ENCODE measurements at places on chromosomes 2 and 18.

- no peak for DNase-seq
Measured at GRCh38 chr2:84817239-84817655, 63.6 kb downstream of the TRABD2A start.

DNA sequence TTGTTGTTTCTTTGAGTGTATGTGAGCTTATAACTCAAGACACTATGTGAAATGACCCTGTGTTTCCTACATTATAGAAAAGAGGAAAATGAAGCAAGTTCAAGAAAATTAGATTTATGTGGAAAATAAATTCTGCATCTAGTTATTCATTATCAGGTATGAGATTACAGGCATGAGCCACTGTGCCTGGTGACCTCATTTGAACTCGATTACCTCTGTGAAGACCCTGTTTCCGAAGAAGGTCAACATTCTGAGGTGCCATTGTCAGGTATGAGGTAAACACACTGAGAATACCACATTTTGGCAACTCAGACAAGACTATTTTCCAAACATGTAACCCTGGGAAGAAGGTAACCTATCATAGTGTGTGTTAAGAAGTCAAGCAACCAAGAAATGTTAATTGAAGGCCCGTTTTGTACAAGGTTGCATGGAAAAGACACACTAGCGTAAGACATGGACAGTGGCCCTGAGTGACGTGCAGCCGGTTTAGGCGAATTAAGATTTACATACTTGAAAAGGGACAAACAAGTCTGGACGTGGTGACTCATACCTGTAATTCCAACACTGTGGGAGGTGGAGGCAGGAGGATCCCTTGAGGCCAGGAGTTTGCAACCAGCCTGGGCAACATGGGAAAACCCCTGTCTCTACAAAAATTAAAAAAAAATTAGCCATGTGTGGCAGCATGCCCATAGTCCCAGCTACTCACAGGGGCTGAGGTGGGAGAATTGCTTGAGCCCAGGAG is 186.6 kb downstream of the NEDD4L start:
- DNase-seq: no peak

- DNase-seq: no peak
Measured at GRCh38 chr2:157327200-157327599, 1.6 kb upstream of the ERMN start.

DNA sequence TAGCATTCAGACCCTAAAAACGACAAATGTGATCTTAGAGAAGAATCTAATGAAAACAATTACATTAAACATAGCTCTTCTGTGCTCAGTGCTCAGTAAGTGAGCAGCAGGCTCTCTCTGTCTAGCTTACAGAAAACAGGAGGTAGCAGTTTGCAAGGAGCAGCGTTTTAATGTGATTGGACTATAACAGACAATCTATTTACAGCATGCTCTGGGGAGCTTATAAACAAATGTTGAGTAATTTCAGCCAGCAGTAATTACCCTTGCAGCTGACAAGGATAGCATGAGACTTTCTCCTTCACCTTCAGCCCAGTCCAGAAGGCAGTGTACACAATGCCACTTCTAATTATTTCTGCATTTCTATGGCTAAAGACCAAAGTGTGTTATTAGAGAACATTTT is 270.4 kb downstream of the FIGN start:
- DNase-seq: no peak

DNA sequence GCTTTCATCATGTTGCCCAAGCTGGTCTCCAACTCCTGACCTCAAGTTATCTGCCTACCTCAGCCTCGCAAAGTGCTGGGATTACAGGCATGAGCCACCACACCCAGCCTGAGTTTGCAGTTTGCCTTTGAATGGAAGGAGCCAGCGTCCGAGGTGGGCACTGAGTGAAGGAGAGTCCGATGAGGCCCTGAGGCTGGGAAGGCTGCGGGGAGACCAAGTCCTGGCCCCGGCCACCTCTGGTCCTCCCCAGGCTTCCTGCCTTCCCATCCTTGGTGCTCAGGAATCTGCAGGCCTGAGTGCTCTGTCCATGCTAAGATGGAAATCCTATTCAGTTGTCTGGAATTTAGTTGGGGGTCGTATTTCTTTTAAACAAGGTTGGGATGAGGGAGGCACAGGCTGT is 82.9 kb downstream of the SMIM21 start:
- no peak for DNase-seq

GRCh38 chr18:79068341-79068936 is 755 bp upstream of the ATP9B start:
- no peak for DNase-seq

DNA sequence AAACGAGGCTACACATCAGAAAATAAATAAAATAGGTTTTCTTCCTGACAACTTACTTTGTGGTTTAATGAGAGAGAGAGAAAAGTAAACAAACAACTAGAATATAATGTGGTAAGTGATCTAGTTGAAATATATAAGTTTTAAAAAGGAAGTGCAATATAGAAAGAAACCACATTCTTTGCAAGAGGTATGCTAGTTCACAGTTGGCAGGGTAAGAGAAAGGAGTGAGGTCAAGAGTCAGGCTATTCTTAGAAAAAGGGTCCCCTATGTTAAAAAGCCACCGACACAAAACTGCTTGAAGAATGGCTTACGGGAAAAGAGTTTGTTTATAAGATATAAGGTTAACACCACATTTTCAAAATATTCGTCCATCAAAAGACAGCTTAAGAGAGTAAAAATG is 462.1 kb downstream of the ERBB4 start:
- no peak for DNase-seq

- DNase-seq: no peak
Measured at GRCh38 chr2:37648331-37649011, 23.0 kb downstream of the CDC42EP3 start.

- DNase-seq: no peak
Measured at GRCh38 chr2:156338578-156338977, 6.1 kb upstream of the NR4A2 start.

DNA sequence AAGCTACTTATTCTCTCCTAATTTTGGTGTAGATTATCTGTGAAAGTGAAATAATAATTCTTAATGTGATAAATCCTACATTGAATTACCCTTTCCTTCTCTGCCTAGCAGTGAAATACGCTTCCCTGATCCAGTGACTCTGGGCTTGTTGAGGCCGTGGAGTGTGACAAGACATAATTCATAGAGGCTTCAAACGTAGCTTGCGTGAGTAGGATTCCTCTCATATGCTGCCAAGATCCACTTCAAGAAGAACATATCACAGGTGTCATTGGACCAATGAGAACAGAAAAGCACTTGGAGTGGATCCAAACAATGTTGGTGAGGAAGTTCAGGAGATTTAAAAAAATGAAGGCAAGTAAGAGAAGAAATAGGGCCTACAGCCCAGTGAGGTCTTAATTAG is 221.3 kb upstream of the TMEFF2 start:
- no peak for DNase-seq

GRCh38 chr2:120768112-120769048 is 32.7 kb downstream of the GLI2 start:
- DNase-seq: no peak

DNA sequence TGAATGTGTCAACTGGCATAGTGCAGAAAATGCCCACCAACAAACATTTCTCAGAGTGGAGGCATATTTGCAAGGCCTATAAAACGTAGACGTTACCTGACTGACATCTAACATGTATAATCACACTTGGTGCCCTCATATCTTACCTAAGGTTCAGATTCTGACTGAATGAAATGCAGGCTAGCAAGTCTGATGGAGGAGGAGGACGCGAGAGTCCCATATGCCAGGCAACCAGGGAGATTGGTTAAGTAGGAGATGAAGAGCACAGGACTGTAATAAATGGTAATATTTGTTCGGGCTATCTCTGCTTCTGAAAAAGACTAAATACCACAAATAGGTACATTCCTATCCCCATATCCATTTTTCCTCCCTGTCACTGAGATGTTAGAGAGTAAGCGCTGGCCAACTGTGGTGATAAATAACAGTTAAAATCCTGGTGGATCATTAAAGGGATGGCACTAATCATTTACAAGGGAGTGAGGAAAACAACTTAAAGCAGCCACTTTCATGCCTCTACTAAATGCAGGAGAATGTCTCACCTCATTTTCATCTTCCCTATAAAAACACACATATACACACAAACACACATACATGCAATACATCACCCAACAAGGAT is 217.2 kb downstream of the TMEM163 start:
- no peak for DNase-seq

- DNase-seq: no peak
Measured at GRCh38 chr2:134527381-134527780, 191.4 kb downstream of the TMEM163 start.

DNA sequence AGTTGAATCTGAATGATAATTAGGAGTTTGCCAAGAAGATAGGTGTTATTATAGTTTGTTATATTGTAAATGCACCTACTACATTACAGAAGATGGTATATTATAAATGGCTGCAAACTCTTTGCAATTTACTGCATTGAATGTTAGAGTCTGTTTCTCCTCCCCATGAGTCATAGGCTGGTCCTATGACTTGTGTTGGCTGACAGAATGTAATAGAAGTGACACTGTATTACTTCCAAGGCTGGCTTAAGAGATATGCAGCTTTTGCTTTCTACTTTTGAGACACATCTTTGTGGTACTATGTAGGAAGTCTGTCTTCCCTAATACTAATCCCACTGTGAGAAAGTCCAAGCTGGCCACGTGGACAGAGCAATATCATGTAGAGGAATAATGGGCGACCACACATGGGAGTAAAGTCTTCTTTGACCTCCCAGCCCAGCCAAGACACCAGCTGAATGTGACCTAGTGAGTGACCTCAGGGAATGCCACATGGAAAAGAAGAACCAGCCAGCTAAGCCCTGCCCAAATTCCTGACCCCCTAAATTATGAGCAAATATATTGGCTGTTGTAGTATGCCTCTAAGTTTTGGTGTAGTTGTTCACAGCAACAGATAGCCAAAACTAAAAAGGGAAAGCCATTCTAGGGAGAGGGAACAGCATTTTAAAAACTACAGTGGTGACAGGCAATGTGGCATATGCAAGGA is 6.8 kb upstream of the DDX1 start:
- DNase-seq: no peak

DNA sequence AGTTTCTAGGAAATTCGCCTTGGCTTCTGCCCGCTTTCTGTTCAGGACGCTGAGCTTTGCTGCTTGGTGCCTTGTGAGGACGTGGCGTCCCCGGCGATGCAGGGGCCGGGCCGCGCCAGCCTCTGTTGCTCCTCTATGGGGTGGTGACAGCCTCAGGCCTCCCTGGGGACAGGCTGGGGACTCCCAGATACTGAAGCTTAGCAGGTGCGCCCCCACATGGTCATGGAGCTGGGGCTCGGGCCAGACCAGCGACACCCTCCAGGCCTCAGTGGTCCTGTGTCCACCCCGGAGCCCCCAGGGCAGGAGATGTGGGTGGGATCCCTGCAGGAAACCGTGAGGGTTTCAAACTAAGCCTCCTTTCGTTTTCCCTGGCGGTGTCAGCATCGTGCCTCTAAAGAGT is 29.2 kb downstream of the KCNG2 start:
- no peak for DNase-seq

- no peak for DNase-seq
Measured at GRCh38 chr2:100632759-100633158, 70.0 kb downstream of the PDCL3 start.

DNA sequence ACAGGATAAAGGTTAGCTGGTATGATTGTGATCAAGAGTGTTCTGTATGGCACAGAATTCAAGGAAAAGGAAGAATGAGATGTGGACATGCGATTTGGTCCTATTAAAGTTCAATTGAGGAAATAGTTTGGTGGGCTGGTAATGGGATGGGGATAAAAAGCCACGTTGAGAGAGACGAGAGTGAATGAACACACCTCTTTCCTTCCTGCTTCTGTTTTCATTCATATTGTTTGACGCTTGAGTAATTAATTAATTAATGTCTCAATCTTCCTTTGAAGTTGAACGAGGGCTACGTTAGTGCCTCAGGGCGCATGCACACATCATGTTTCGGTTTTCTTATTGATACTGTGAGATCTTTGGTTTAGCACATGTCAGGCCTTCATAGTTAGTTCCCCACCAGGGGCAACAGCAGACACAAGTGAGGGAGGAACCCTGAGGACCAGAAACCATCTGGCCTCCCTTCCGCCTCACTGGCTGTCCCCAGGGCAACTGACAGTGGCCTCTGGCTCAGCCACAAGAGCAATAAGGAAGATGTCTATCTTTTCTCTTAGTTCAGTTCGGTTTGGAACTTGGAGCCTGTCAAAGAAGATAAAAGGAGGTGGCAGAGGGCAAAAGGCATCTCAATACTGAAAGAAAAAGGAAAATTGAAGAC is 116.0 kb downstream of the LIPG start:
- no peak for DNase-seq

GRCh38 chr2:460861-461260 is 173.0 kb upstream of the ALKAL2 start:
- DNase-seq: no peak
